CD8-positive, alpha-beta T cell (primary cell): ENCODE measurements at places on chromosomes 4 and X. TPM values are rescaled to one million over a fixed set of nuclear protein-coding genes. Genes with fewer than 3 reads are reported as not detected.

Gene SSX2
- not detected for total RNA-seq

DNA sequence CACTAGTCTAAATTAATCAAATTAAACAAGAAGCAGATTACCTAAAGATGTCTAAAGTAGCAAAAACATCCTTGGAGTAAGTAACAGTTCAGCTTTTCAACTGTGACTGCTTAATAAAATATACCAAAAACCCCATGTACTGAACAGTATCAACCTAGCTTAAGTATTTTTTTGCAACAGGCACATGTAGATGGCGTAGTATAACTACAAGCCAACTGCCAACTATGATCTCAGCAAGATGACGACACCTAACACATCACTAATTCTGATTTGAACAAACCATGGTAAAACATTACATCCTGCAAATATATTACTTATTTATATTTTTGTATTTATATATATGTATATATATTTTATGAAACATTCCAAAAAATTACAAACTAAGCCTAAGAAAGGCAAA lies 24.5 kb downstream of the DHX15 start:
- DNase-seq: no peak

Gene ARHGAP36
- total RNA-seq: not detected

Gene GPR119
- total RNA-seq: not detected

DNA sequence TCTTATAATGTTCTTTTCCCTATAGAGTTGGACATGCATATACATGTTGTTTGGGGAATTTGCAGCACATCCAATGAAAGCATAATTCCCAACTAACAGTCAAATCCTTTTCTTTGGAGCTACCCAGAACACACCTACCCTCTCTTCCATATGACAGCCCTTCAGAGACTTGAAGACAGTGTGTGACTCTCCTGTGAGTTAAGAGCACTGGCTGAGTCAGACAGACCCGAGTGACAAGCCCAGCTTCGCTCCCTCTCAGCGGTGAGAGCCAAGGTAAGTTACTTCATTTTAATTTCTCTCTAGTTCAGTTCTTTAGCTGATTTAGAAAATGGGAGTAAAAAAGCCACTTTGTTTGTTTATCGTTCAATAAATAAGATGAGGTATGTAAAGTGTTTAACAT lies 86.3 kb downstream of the RTL9 start:
- no peak for DNase-seq

Gene RBMXL3
- not detected for total RNA-seq

DNA sequence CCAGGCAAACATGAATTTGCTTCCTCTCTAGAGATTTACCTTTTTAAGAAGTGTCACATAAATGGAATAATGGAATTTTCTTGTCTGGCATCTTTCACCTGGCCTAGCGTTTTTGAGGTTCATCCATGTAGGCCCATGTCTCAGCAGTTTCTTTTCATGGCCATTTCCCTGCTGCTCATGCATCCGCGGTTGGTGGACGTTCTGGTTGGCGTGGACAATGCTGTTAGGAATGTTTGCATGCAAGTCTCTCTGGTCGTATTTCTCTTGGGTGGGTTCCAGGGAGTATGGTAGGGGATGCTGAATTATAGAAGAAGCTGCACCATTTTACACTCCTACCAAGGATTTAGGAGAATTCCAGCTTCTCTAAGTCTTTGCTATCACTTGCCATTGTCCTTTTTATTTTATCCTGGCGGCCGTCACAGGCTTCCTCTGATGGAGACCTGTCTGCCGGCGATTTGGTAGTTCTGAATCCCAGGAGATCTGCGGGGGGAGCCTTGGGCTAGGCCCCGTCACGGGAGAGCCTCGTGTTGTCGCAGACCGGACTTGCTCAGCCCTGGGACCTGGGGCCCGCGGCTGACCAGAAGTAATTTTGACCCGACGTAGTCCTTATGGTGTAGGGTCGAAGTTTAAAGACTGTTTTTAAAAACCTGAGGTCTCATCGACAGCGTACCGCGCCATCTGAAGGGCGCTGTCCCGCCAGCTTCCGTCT lies 56.9 kb upstream of the TADA2B start:
- no peak for DNase-seq

DNA sequence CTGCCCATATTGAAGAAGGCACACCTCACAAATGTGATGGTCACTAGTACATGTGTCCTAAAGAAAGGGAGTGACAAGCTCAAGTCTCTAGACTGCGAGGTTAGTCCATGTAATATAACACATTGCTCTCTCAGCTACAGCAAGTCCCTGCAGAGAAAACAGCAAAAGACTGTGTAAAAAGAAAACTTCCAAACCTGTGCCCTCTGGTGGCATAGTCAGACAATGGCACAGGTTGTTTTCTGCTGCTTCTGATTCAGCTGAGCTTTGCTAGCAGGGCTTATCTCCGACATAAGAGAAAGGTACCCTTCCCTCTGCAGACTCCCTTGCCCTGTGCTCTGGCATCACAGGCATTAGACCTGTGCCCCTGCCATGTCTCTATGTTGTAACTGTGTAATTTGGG lies 1.4 kb upstream of the SERPINA7 start:
- no peak for DNase-seq

Gene MMRN1
- not detected for total RNA-seq
